ENCODE measurements at places on chromosomes 12 and 14.

DNA sequence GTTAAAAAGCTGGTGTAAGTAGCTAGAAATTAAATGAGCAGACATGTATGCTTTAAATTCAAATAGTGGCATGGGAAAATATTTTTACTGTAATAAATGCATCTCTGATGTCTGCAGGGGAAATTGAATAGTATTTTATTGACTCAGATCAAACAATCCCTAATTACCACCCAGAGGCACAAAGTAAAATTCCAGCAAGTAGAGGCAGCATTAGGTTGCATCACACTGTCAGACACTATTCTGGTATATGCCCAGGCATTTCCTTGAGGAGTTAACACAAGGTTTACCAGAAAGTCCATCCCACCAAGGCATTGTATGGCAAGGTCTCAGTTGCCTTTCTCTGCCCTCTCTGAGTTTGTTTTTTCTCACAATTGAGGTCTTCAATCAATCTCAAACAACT is 201.6 kb upstream of the KITLG start:
- H3K4me3 ChIP-seq: no peak overlapping the region
- no peak for DNase-seq
- no peaks in the 10 kb centered on the region for H3K36me3 ChIP-seq

DNA sequence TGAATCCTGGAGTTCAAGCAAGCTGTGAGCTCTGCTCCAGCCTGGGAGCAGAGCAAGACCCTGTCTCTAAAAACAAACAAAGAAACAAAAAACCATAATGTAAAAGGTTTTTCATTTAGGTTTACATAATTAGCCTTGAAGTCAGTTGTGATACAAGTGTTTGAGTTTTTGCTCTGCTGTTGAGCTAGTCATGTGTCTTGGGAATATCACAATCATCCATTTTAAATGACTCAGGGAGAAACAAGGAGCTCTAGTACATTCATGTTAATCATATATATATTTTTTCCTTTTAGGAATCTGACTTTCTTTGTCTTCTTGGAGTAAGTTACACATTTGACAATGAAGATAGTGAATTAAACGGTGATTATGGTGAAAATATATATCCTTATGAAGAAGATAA is 12.9 kb downstream of the MIA2 start:
- H3K27ac ChIP-seq: no peak overlapping the region
- H3K4me1 ChIP-seq: no peaks in the 10 kb centered on the region
- peaks cover 11% of the 10 kb centered on the region for H3K27me3 ChIP-seq
- H3K36me3 ChIP-seq: no peaks in the 10 kb centered on the region
- H3K4me3 ChIP-seq: no peak overlapping the region

- no peaks in the 10 kb centered on the region for H3K36me3 ChIP-seq
- H3K4me1 ChIP-seq: no peaks in the 10 kb centered on the region
- no peak overlapping the region for H3K4me3 ChIP-seq
- DNase-seq: no peak
- no peak overlapping the region for H3K27ac ChIP-seq
These were observed 103.8 kb downstream of the ARMH4 start for GRCh38 chr14:58048219-58048618.

GRCh38 chr14:97878727-97879126 is 1081.5 kb downstream of the VRK1 start:
- no peaks in the 10 kb centered on the region for H3K36me3 ChIP-seq
- no peak overlapping the region for H3K27ac ChIP-seq
- H3K4me3 ChIP-seq: no peak overlapping the region

DNA sequence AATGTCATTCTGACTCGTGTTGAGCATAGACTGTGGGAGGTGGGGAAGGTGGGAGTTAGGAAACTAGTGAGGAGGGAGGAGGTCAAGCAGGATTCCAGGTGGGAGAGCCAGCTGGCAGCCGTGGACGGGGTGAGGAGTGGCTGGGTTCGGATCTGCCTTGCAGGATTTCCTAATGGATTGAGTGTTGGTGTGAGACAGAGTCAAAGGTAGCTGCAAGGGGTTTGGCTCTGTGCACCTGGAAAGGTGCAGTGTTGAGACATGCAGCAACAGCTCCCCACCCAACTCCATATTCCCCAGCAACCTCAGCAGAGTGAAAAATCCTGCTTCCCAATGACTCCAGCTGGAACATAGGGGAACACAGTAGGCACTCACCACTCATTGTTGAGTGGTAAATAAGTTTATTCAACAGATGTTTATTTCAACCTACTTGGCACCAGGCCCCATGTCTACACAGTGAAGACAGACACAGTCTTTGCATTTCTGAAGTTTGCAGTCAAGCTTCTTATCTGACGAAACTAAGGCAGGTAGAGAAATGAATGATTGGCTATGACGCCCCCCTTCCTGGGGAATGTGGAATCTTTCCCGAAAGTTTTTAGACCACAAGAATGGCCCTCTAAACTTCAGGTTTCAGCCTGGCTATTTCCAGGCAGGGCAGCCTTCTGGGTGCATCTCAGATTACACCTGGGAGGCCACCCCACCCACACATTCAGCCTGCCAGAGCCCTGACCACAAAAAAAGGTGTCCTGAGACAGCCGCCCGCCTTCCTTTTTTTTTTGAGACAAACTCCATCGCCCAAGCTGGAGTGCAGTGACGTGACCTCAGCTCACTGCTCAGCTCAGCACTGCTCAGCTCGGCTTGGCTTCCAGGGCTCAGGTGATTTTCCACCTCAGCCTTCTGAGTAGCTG is 37.9 kb upstream of the PLEKHG6 start:
- H3K36me3 ChIP-seq: no peaks in the 10 kb centered on the region
- H3K27me3 ChIP-seq: peaks cover 54% of the 10 kb centered on the region
- no peaks in the 10 kb centered on the region for H3K4me1 ChIP-seq

Measured in central memory CD8-positive, alpha-beta T cell (primary cell).